ENCODE measurements at places on chromosomes 1 and 21.

DNA sequence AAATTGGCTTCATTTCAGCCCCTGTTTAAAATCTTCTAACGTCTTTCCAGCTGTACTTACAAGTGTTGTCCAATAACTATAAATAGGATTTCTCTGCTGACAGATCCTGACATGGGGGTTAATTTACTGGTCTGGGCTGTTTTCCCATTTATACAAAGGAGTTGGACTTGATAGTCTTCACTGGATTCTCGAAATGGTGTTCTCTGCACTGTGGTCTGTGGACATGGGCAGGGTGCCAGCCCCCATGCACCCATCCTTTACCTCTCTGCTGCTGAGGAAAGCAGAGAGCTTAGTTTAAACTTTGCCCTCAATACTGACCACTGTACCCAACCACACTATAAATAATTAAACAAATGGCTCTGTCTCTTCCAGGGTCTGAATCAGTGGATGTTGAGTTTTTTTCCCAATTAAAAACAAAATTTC is 5.2 kb downstream of the DIO1 start:
- no peak for DNase-seq

- no peak for DNase-seq
These were observed 157.7 kb downstream of the PIK3R3 start for GRCh38 chr1:45974541-45975269.

GRCh38 chr1:229896306-229896705 is 170.7 kb upstream of the GALNT2 start:
- no peak for DNase-seq

GRCh38 chr1:50488356-50488755 is 65.1 kb upstream of the DMRTA2 start:
- DNase-seq: no peak

DNA sequence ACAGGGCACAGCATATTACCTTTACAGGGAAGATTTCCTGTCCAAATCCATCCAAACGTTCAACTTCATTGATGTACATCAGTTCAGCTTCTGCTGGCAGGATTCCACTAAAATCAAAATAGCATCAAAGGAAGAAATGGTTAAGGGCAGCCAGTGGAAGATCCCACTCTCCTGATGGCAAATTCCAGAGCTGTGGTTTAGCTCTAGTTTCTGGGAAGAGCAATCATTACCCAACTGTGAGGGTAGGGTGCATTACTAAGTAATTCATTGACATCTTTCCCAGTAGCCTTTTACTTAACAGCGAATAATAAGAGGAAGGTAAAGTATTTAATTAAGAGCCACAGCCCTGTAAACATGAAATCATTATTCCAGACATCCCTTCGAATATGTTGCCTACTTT is 120.7 kb downstream of the SMYD2 start:
- no peak for DNase-seq

All from D341Med (cell line).